ENCODE measurements at places on chromosomes 6 and 20. TPM values are rescaled to one million over a fixed set of nuclear protein-coding genes. Genes with fewer than 3 reads are reported as not detected.

- no peak for DNase-seq
- no peaks in the 10 kb centered on the region for H3K4me1 ChIP-seq
- no peaks in the 10 kb centered on the region for H3K36me3 ChIP-seq
- no peak overlapping the region for H3K4me3 ChIP-seq
Observed at GRCh38 chr6:17278289-17279063, 2.7 kb upstream of the RBM24 start.

GRCh38 chr6:157978021-157978783 lies 3.5 kb upstream of the SYNJ2 start:
- H3K4me1 ChIP-seq: peaks cover 4% of the 10 kb centered on the region
- H3K4me3 ChIP-seq: no peak overlapping the region
- no peak overlapping the region for H3K27ac ChIP-seq
- no peaks in the 10 kb centered on the region for H3K36me3 ChIP-seq
- DNase-seq: no peak
- H3K27me3 ChIP-seq: peaks cover 12% of the 10 kb centered on the region

DNA sequence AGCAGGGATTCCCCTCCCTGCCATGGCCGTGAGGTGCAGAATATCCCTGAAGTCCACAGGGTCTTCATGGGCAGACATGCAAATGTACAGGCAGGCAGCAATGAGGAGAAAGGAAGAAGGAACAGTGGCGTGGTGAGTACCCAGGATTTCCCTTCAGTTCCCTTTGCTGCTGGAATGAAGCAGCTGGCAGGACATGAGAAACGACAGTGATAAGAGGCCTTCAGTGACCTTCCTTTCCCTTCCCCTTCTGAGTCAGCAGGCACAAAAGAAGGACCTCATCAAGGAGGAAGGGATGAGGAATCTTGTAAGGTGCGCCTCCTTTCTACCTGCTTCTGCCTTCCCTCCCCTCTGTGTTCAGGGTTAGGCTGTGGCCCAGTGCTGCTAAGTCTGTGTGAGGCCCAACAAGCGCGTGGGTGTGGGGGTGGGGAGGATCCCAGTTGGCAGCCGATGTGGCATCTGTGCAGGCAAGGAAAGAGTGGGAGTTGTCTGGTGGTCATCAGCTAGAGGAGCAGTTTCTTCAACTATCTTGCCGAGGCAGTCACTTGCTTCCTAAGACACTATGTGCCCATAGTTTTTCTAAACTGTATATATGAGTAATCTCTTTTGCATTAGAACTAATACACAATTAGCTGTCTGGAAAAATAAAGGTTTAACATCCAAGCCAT lies 29.5 kb upstream of the FBXO9 start:
- H3K4me3 ChIP-seq: no peak overlapping the region
- no peaks in the 10 kb centered on the region for H3K4me1 ChIP-seq
- no peak overlapping the region for H3K27ac ChIP-seq
- no peaks in the 10 kb centered on the region for H3K27me3 ChIP-seq
- no peaks in the 10 kb centered on the region for H3K36me3 ChIP-seq

- no peak for DNase-seq
- H3K27me3 ChIP-seq: no peaks in the 10 kb centered on the region
- no peak overlapping the region for H3K27ac ChIP-seq
- H3K4me3 ChIP-seq: no peak overlapping the region
- H3K4me1 ChIP-seq: no peaks in the 10 kb centered on the region
Observed at GRCh38 chr6:112744827-112745226, 397.7 kb downstream of the RFPL4B start.

Gene HLA-DQB2
- 1.5 TPM for total RNA-seq

- no peak overlapping the region for H3K27ac ChIP-seq
- no peaks in the 10 kb centered on the region for H3K27me3 ChIP-seq
- DNase-seq: no peak
- peaks cover 36% of the 10 kb centered on the region for H3K4me1 ChIP-seq
Observed at GRCh38 chr6:139766796-139767195, 392.3 kb upstream of the CITED2 start.

GRCh38 chr20:2108987-2109386 lies 7.4 kb downstream of the STK35 start:
- no peaks in the 10 kb centered on the region for H3K27me3 ChIP-seq
- no peak overlapping the region for H3K27ac ChIP-seq
- no peak overlapping the region for H3K4me3 ChIP-seq
- DNase-seq: no peak
- H3K4me1 ChIP-seq: peaks cover 75% of the 10 kb centered on the region
- H3K36me3 ChIP-seq: no peaks in the 10 kb centered on the region

Gene SNX3
- 196 TPM for total RNA-seq

GRCh38 chr20:41592516-41593216 lies 25.5 kb downstream of the CHD6 start:
- no peaks in the 10 kb centered on the region for H3K27me3 ChIP-seq
- no peaks in the 10 kb centered on the region for H3K4me1 ChIP-seq
- DNase-seq: no peak
- H3K36me3 ChIP-seq: no peaks in the 10 kb centered on the region
- H3K4me3 ChIP-seq: no peak overlapping the region

- H3K4me1 ChIP-seq: no peaks in the 10 kb centered on the region
- no peak for DNase-seq
- H3K27ac ChIP-seq: no peak overlapping the region
- no peaks in the 10 kb centered on the region for H3K27me3 ChIP-seq
Observed at GRCh38 chr6:131382631-131383030, 190.4 kb upstream of the ARG1 start.

GRCh38 chr6:138765896-138766655 lies 7.5 kb upstream of the CCDC28A start:
- peak; percentile 48 for DNase-seq
- H3K27me3 ChIP-seq: no peaks in the 10 kb centered on the region
- no peak overlapping the region for H3K4me3 ChIP-seq
- no peak overlapping the region for H3K27ac ChIP-seq
- H3K4me1 ChIP-seq: peaks cover 4% of the 10 kb centered on the region
- H3K36me3 ChIP-seq: no peaks in the 10 kb centered on the region

GRCh38 chr6:65988006-65988405 lies 281.0 kb upstream of the EYS start:
- H3K27ac ChIP-seq: no peak overlapping the region
- H3K36me3 ChIP-seq: no peaks in the 10 kb centered on the region
- H3K27me3 ChIP-seq: no peaks in the 10 kb centered on the region
- DNase-seq: no peak
- H3K4me3 ChIP-seq: no peak overlapping the region
- no peaks in the 10 kb centered on the region for H3K4me1 ChIP-seq

- no peak overlapping the region for H3K27ac ChIP-seq
- no peaks in the 10 kb centered on the region for H3K27me3 ChIP-seq
- H3K4me3 ChIP-seq: no peak overlapping the region
- no peaks in the 10 kb centered on the region for H3K4me1 ChIP-seq
Observed at GRCh38 chr6:142275236-142276006, 26.4 kb upstream of the ADGRG6 start.

DNA sequence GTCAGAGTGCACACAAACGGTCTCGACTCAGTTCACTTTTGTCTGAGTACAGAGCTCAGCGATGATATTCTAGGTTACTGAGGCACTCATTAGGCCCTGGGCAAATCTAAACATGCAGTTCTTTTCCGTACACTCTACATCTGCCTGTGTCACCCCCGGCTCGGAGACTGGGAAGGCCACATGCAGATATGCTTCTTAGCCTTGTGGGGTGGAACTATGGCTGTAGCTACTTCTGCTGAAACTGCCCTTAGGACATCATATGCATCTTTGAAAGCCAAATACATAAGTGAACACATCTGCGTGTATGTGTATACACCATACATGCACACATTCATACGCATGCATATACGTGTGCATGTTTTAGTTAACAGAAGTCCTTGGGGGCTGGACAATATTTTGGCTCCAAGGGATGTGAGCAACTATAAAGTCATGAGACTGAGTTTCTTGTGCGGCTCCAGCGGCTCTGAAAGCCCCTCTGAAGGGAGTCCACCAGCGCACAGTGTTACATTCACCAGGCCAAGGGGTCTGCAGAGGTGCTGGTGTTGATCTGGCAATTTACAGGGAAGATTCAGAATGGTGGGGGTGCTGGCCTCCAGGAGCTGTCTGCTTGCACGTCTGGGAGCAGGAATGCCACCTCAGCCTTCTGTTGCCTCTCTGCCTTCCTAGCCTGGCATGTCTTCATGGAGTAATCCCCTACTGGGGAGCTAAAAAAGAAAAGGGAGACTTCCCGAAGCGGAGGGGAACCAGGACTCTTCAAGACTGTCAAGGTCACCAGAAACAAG lies 31.6 kb downstream of the PSMG4 start:
- H3K4me3 ChIP-seq: no peak overlapping the region
- H3K27ac ChIP-seq: no peak overlapping the region
- no peaks in the 10 kb centered on the region for H3K36me3 ChIP-seq
- DNase-seq: no peak
- no peaks in the 10 kb centered on the region for H3K4me1 ChIP-seq

Gene NDUFAF4
- total RNA-seq: 29.0 TPM

GRCh38 chr6:71463061-71463460 lies 174.4 kb downstream of the OGFRL1 start:
- DNase-seq: no peak
- H3K4me1 ChIP-seq: no peaks in the 10 kb centered on the region
- H3K27ac ChIP-seq: no peak overlapping the region

DNA sequence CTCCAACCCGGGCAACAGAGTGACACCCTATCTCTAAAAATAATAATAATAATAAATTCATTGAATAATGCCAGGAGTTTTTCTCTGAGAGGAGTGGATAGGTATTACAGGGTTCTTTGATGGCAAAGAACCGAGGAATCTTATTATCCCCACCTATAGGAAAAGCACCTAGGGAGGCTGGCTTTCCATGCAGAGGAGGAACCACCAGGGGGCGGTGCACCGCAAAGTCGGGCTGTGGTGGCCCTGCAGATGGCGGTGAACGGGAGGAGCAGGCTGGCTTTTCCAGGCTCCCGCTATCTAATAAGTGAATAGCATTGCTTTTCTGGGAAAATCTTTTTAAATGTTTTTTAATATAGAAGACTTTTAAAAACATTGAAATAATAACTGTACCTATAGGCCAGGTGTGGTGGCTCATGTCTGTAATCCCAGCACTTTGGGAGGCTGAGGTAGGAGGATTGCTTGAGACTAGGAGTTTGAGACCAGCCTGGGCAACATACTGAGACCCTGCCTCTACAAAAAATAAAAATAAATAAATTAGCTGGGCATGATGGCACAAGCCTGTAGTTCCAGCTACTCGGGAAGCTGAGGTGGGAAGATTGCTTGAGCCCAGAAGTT lies 864.2 kb downstream of the KIF16B start:
- no peaks in the 10 kb centered on the region for H3K27me3 ChIP-seq
- no peak overlapping the region for H3K4me3 ChIP-seq
- no peak overlapping the region for H3K27ac ChIP-seq
- no peaks in the 10 kb centered on the region for H3K36me3 ChIP-seq
- no peaks in the 10 kb centered on the region for H3K4me1 ChIP-seq

DNA sequence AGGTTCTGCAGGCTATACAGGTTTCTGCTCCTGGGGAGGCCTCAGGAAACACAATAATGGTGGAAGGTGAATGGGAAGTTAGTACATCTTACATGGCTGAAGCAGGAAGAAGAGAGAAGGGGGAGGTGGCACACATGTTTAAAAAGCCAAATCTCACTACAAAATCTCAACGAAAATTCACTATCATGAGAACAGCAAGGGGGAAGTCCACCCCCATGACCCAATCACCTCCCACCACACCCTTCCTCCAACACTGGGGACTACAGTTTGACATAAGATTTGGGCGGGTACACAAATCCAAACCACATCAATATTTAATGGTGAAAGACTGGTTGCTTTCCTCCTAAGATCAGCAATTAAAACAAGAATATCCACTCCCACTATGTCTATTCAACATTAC lies 13.8 kb upstream of the POLR1H start:
- no peaks in the 10 kb centered on the region for H3K27me3 ChIP-seq
- H3K27ac ChIP-seq: no peak overlapping the region
- H3K4me3 ChIP-seq: no peak overlapping the region
- no peak for DNase-seq

Gene IPCEF1
- 2.4 TPM for total RNA-seq

DNA sequence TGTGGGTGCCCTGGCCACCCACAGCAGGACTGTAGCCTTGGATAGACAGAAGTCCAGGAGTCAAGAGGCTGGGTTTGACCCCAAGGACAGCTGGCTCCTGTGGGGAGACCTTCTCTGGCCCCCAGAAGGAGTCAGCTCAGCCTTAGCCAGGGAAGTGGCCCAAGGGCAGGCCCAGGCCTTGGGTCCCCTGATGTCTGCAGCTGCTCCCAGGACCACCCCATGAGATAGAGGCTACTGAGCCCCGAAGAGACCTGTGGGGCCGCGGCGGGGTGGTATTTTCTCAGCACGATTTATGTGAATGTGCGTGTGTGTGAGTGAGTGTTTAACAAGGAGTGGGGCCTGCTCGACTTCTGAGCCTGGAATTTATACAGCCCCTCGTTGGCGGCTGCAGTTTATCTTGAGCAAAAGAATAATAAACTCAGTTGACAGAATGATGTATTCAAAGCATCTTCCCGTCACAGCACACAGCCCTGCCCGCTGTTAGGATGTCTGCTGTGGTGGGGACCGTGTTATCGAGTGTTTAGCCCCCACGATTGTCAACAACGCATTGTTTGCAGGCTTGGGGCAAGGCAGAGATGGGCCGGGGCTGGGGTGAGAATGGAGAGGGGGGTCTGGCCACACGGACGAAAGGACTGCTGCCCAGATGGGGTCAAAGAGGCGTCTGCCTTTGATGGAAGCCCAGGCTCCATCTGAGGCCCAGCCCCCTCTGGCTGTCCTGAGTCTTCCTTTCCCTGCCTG lies 163.3 kb downstream of the VEGFA start:
- H3K27ac ChIP-seq: no peak overlapping the region
- DNase-seq: peak; percentile 58
- H3K4me3 ChIP-seq: no peak overlapping the region
- H3K36me3 ChIP-seq: no peaks in the 10 kb centered on the region
- H3K27me3 ChIP-seq: no peaks in the 10 kb centered on the region
- H3K4me1 ChIP-seq: no peaks in the 10 kb centered on the region

Gene GTSF1L
- total RNA-seq: not detected

GRCh38 chr6:52420668-52421358 lies 671 bp downstream of the EFHC1 start:
- peaks cover 19% of the 10 kb centered on the region for H3K4me1 ChIP-seq
- H3K27ac ChIP-seq: peak overlapping the region; percentile 76
- no peaks in the 10 kb centered on the region for H3K27me3 ChIP-seq
- H3K4me3 ChIP-seq: peak overlapping the region; percentile 78
- no peaks in the 10 kb centered on the region for H3K36me3 ChIP-seq
- DNase-seq: no peak

Gene CCN6
- total RNA-seq: not detected

Gene HMGCLL1
- total RNA-seq: 4.5 TPM

Gene ULBP3
- total RNA-seq: 9.5 TPM

DNA sequence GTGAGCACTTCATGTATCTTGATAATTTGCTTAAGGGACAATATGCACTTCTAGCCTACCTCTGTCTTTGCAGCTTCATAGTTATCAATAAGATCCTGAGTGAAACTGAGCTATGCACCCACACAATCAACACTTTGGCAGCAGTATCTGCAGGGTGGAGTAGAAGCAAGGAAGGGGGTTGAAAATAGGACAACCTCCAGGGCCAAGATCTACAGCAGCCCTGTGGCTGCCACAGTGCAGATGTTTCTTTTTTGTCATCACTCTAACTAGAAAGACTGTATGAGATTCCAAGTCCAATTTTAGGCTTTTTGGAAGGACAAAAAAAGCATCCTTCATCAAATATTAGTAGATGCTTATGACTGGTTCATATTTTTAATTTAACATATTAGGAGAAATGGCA lies 336.1 kb upstream of the CITED2 start:
- no peaks in the 10 kb centered on the region for H3K36me3 ChIP-seq
- DNase-seq: no peak
- H3K27me3 ChIP-seq: no peaks in the 10 kb centered on the region
- H3K27ac ChIP-seq: no peak overlapping the region
- peaks cover 5% of the 10 kb centered on the region for H3K4me1 ChIP-seq
- no peak overlapping the region for H3K4me3 ChIP-seq

Gene ASIP
- total RNA-seq: not detected
